Osteoblast (primary cell): ENCODE measurements at places on chromosomes 16 and 17.

DNA sequence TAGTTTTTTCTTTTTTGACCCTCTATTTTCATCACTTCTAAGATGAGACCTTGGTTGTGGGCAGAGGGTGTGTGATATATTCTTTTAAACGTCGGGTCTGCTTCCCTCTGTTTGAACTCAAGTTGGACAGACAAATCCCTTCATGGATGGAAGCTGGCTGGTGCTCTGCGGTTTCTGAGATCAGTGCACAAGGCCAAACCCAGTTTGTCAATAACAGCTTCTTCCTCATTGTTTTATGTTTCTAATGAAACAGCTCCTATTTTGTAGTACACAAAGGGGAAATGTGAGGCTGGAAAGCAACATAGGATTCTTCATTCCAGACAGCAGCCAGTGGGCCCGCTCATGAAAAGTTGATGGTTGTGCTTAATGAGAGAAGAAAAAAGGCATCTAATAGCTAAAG lies 159.6 kb downstream of the PRKCA start:
- no peak for DNase-seq

DNA sequence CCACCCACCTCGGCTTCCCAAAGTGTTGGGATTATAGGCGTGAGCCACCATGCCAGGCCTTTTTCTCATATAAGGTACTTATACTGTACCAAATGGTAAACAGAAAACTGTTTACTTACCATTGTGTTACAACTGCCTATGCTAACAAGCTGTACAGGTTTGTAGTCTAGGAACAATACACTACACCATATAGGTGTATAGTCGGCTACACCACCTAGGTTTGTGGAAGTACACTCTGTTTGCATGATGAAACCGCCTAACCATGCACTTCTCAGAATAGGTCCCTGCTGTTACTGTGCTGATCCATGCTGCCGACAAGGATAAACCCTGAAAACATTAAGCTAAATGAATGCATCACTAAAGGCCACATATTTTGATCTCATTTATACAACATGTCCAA lies 18.9 kb downstream of the DNAJA2 start:
- no peak for DNase-seq

GRCh38 chr16:82587289-82587688 lies 39.5 kb upstream of the CDH13 start:
- DNase-seq, result no peak

GRCh38 chr17:75472119-75472518 lies 15.7 kb downstream of the TMEM94 start:
- DNase-seq, result no peak

GRCh38 chr17:6069539-6070429 lies at the start of gene WSCD1:
Gene WSCD1, plus strand, starts transcription at chr17:6070379. Its CDS starts 10,280 bp downstream, at chr17:6080659.
- DNase-seq, result peak; percentile 19
